ENCODE measurements at places on chromosomes 6 and 20. TPM values are rescaled to one million over a fixed set of nuclear protein-coding genes. Genes with fewer than 3 reads are reported as not detected.

The ARFRP1 gene
- polyA plus RNA-seq: 40.9 TPM

The TGM2 gene
- 53.1 TPM for polyA plus RNA-seq

The SCRT2 gene
- not detected for polyA plus RNA-seq

The TLDC2 gene
- polyA plus RNA-seq: 0.10 TPM

The NHLRC1 gene
- polyA plus RNA-seq: 0.11 TPM

The CTCFL gene
- not detected for polyA plus RNA-seq

The RSPO3 gene
- 68.6 TPM for polyA plus RNA-seq

Data from adipose tissue (tissue), 3 donors.